Right cardiac atrium (tissue), 5 donors: ENCODE measurements at places on chromosomes 4 and X. TPM values are rescaled to one million over a fixed set of nuclear protein-coding genes. Genes with fewer than 3 reads are reported as not detected.
A peak's percentile ranks its signal among the peaks of the same experiment; 100 is the strongest.

DNA sequence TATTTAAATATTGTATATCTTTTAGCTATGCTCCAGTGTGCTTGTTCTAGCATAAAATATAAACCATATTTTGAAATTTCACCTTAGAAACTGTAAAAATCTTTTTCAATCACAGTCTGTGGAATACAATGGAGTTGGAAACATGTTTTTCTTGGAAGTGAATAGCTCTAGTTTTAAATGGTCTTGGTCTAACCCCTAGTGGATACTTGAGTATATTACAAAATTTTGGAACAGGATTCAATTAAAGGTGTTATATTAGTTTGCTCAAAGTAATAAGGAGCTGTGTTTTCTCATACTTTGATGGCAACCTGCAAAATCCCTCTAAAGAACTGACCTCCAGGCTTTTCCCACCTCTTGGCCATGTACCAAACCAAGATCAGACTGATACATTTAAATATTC, 48.2 kb downstream of the STK26 start:
- no peak for DNase-seq

DNA sequence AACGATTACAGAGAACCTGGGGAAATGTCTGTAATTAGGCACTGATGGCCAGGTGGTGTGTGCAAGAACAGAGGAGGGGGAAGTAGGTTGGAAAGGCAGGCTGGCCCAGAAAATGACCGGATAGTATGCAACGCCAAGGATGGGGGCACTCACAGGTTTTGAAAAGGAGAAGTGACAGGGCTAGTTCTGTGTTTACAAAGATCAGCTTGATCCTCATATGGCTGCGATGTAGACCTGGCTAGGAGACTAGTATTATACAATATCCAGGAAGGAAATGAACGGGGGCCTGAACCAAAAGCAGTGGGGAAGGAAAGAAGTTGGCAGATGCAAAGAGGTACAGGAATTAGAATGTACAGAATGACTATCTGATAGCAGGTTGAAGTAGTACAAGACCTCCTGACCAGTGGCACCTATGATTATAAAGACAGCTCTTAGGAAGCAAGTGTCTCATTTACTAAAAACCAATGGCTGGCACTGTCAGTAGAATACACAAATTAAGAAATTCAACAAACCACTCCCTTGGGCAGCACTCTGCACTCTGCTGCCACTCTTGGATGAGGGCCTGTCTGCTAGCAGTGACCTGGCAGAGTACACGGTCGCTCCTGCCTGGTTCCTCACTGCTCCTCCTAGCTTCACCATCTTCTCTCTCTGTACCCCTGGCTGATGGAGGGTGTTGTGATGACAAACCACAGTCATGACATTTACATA, 14.1 kb downstream of the MFAP3L start:
- DNase-seq = no peak

DNA sequence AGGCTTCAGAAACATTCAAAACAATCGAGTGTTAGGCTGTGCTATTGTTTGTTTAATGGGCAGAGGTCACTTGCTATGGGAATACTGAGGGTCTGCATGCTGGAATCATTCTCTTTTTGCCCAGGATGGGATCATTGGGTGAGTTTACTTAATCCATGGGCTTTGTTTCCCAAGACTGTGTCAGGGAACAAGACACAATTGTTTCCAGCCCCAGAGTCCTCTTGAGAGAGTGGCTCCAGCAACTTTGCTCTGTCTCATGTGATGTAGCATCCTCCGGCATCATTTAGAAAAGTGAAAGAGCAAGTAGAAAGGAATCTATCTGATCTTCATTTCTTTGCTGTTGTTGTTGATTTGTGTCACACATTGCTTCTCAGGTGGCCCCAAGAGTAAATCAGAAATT, 1.8 kb downstream of the TENM3 start:
- DNase-seq = no peak

Gene ASB9
- 0.91 TPM for polyA plus RNA-seq

GRCh38 chrX:43892336-43892870, 10.2 kb upstream of the MAOB start:
- DNase-seq = no peak

Gene SHISA3
- polyA plus RNA-seq = 12.2 TPM

Gene ZFP42
- not detected for polyA plus RNA-seq

GRCh38 chr4:103496800-103497199, 223.0 kb downstream of the TACR3 start:
- DNase-seq = no peak

DNA sequence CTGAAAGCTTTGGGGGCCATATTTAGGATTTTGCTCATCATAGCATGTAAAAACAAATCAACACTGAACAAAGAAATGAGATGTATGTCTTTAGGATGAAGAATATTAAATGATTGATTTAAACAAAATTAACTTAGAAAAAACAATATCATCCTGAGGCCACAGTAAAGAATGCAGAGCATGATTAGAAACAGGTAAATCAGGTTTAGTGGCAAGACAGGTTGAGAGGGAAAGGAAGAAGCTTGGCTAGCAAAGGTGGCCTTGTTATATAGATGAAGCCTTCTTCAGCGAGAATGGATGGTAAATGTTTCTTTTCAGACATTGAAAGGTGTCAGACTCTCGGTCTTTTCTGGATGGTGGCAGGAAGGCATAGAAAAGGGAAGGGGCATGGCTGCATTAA, 11.9 kb upstream of the MAGEB16 start:
- DNase-seq = no peak

GRCh38 chr4:45442466-45442865, 681.4 kb downstream of the GABRG1 start:
- no peak for DNase-seq

DNA sequence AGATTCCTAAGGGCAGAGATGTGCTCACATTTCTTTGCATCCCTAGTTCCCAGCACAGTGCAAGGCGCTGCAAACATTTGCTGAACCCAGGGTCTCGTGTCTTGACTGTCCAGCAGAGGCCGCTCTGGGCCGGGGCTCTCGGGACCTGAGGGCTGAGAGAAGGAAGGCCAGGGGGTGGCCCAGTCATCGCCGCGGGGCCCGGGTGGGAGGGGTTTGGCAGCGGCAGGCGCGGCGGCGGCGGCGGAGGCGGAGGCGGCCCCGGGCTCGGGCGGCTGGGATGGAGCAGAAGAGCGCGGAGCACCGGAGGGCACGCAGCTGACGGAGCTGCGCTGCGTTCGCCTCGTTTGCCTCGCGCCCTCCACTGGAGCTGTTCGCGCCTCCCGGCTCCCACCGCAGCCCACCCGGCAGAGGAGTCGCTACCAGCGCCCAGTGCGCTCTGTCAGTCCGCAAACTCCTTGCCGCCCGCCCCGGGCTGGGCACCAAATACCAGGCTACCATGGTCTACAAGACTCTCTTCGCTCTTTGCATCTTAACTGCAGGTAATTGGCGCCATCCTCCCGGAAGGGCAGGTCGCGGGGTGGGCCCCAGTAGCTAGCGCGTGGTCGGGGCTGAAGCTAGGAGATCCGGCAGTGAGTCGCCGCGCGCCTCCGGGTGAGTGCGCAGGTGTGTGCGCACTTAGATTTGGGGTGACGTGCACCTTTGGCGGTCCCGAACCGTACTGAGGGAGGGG, at the start of gene PARM1:
PARM1 (plus strand) TSS at position 285 of the 730 bp plus-strand sequence; CDS start at position 497, 212 bp downstream.
- DNase-seq = peak; percentile 97

DNA sequence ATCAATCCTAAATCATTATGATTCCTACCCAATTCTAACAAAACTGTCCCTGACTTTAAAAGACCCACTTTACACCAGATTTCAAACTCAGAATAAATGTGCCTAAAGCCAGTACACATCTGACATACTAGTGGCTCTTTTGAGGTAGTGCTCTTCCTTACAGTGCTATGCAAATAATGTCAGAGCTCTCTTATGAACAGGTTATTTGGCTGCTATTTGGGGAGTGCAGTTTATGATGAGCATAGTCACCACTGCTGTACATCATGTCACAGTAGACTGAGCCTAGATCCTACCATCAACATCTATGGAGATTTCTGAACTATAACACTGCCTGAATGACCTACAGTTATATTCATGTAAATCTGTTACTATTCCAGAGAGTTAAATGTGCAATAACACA, 50.4 kb upstream of the PAGE5 start:
- no peak for DNase-seq

GRCh38 chr4:130336585-130337217, 1240.7 kb downstream of the C4orf33 start:
- no peak for DNase-seq

GRCh38 chrX:2831471-2832228, 2.9 kb downstream of the GYG2 start:
- DNase-seq = no peak

- no peak for DNase-seq
Measured at GRCh38 chr4:68145261-68145660, 15.6 kb upstream of the TMPRSS11F start.

GRCh38 chr4:87033902-87034301, 99.1 kb downstream of the AFF1 start:
- DNase-seq = no peak

Gene FAM9C
- 0.02 TPM for polyA plus RNA-seq

DNA sequence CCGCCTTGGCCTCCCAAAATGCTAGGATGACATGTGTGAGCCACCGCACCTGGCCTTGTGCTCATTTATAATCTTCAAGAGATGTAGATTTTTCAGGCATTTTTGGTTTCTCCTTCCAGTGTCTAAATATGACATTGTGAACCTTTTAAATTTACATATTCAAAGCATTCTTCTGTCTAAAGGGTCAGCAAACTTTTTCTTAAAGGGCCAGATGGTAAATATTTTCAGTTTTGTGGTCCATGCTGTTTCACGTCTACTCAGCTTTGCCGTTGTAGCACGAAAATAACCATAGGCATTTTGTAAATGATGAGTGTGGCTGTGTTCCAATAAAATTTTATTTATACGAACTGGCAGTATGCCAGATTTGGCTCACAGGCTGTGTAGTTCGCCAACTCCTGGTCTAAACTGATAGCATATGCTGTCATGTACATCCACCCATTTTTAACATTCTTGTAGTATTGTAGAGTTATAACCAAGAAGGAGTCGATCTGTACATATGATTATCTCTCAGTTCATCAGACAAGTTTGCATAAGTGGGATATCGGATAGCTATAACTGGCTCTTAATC, 12.7 kb upstream of the GCNA start:
- no peak for DNase-seq

GRCh38 chr4:103095080-103095479, 4.6 kb downstream of the BDH2 start:
- DNase-seq = no peak

Gene ADH1A
- polyA plus RNA-seq = not detected

DNA sequence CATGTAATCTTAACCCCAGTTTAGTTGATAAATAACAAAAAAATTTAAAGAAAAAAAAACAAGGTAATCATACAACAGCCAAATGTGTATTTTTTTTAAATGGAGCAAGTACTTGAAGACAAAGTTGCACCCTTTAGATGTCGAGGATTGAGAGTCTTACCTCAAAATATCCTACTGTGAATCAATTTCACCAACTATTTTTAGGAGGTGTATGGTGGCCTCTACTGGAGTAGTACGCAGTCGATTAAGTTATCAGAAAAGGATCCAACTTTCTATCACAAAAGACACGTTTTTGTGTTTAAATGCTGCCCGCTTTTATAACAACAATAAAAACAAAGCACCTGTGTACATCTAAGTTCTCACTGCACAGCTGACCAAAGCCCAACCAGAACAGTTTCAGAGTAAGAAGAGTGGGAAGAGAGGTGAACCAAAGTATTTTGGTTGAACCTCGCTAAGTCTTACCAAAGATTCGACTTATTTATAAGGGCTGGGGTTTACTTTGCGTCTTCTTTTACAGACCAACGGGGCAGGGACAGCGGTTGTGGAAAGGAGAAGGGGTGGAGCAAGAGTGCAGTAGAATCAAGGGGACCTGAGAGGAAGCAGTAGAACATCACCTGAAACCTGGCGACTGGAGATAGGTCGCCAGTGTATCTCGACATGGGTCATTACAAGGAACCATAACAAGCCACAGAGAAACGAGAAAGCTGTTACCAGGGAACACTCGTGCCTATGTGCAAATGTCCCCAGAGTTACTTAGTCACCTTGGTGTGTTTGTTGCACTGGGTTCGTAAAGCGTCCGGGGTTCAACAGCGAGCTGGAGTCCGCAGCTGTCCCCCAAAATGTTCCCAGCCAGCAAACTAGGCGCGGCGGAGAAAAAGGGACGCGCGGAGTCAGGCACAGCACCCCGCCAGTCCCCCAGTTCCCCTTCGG, 1.1 kb downstream of the RPS6KA6 start:
- DNase-seq = no peak

- no peak for DNase-seq
Measured at GRCh38 chrX:13248867-13249486, 70.9 kb downstream of the ATXN3L start.

Gene ADAMTS3
- polyA plus RNA-seq = 0.70 TPM

DNA sequence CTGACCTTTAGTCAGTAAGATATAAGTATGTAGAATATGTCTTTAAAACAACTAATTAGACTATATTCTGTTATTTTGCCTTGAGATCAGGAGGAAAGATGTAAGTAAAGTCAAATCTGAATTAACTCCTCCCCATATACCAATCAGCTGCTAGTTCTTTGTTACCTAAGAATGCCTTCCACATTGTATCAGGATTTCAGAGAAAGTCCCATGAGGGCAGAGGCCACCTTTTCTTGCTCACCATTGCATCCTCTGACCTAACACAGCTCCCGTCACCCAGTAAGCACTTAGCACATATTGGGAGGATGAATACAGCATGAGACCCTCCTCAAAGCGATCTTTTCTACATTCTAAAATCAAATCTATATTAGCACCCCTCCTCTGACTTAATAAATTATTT, 87.0 kb downstream of the COL25A1 start:
- no peak for DNase-seq

GRCh38 chrX:18573556-18573955, 98.4 kb downstream of the RS1 start:
- no peak for DNase-seq

- peak; percentile 71 for DNase-seq
Measured at GRCh38 chrX:40273356-40274050, 175.7 kb upstream of the BCOR start.

- DNase-seq = no peak
Measured at GRCh38 chr4:142565771-142566170, 280.3 kb downstream of the INPP4B start.

DNA sequence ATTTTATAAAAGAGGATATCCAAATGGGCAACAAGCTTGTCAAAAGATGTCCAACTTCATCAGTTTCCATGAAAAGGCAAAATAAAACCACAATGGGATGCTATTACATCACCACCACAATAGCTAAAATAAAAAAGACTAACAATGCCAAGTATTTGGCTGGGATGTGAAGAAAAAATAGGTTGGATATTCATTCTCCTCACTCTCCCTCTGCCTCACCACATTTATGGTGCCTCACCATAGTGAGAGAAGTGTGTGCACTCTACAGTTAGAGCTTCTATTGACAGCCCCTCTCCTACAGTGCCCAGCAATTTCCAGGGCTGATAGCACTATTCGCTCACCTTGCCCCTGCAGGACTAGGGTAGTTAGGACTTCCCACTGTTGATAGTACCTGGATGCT, 25.5 kb downstream of the VEGFC start:
- no peak for DNase-seq

Gene MAGEB17
- polyA plus RNA-seq = not detected

GRCh38 chr4:534101-534575, 35.1 kb downstream of the PIGG start:
- no peak for DNase-seq

Gene HUWE1
- polyA plus RNA-seq = 46.7 TPM

- no peak for DNase-seq
Measured at GRCh38 chr4:57162499-57163019, 52.4 kb upstream of the IGFBP7 start.

Gene NUP62CL
- polyA plus RNA-seq = 0.52 TPM
